CD8-positive, alpha-beta memory T cell (primary cell): ENCODE measurements at places on chromosomes 13 and 19.

DNA sequence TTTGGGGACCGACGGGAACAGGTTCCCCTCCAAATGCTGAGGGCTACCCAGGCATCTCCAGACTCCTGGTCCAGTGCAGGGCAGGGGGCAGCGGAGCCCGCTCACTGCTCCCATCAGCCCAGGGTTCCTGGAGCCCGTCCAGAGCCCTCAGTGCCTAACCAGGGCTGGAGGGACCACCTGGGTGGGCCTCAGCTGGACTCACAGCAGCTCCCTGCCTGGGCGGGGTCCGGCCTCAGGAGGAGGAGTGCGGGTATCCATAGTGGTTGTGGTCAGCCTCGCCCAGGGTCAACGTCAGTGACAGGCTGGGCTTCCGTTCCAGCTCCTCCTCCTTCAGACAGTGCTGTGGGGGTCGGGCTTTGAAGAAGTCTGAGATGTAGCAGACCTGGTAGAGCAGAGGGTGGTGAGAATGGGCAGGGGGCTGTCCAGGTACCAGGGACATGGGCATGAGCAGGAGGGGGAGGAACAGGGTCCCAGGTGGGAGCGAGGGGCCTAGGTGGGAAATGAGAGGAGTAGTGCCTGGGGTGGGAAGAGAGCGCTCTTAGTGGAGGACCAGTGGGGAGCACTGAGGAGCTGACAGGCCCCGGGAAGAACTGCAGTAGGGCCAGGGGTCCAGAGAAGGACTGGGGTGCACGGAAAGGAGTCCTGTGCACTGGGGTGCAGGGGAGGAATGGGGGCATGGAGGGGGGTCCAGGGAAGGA, 9.9 kb downstream of the PLPP2 start:
- H3K27ac ChIP-seq = no peak overlapping the region
- H3K27me3 ChIP-seq = peaks cover 6% of the 10 kb centered on the region
- no peaks in the 10 kb centered on the region for H3K36me3 ChIP-seq

DNA sequence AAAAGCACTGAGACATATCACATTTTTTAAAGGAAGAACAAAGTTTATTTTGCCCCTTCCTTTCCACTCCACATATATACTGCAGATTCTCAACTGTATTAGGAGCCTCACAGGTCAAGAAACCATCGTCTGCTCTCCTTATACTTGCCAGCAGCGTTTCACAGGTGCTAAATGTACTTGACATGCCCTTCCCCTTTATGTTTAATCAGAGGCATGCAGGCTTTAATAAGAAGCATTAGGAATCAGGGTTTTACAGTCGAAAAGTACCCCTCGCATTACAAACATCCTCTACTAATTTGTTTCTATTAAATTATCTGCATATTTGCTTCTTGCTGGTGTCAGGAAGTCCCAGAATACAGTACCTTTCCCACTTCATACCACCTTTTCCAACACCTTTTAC, 3.7 kb upstream of the RAP2A start:
- H3K36me3 ChIP-seq = no peaks in the 10 kb centered on the region
- H3K4me1 ChIP-seq = peaks cover 12% of the 10 kb centered on the region
- H3K4me3 ChIP-seq = no peak overlapping the region
- no peak for DNase-seq

DNA sequence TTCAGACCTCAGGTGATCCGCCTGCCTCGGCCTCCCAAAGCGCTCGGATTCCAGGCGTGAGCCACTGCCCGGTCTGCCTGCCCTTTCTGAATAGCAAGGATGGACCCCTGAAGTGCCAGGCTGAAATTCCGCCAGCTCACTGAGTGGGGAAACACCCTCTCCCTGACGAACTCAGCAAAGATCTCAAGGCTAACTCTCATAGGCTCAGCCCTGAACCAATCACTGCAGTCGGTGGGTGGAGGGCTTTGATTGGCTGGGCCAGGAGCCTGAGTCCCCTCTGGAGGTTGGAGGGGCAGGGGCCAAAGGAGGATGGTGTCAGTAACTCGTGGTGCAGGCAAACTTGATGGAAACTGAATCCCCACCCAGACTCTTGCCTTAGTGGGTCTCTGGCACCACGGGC, 11.2 kb upstream of the COMP start:
- DNase-seq = no peak
- H3K4me3 ChIP-seq = no peak overlapping the region
- no peaks in the 10 kb centered on the region for H3K27me3 ChIP-seq
- H3K4me1 ChIP-seq = no peaks in the 10 kb centered on the region
- H3K36me3 ChIP-seq = no peaks in the 10 kb centered on the region

- no peaks in the 10 kb centered on the region for H3K27me3 ChIP-seq
- H3K36me3 ChIP-seq = no peaks in the 10 kb centered on the region
- no peak overlapping the region for H3K4me3 ChIP-seq
- DNase-seq = no peak
- H3K27ac ChIP-seq = no peak overlapping the region
- H3K4me1 ChIP-seq = peaks cover 15% of the 10 kb centered on the region
These were observed 80.7 kb downstream of the RNASEH2B start for GRCh38 chr13:50990065-50990817.

DNA sequence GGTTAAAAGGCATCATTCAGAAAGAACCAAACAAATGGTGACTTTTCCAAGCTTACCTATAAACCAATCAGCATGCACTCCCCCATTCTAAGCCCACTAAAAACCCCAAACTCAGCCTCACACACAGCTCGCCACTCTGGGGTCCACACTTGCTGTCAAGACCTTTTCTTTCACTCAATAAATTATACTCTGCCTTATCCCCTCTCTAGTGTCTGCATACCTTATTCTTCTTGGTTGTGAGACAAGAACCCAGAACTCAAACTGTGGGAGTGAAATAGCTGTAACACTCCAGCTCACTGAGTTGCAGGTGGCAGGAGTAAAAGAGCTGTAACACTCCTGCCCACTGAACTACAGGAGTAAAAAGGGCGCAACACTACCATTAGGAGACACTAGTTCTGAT, 559.0 kb downstream of the TBC1D4 start:
- no peaks in the 10 kb centered on the region for H3K36me3 ChIP-seq
- H3K4me1 ChIP-seq = no peaks in the 10 kb centered on the region
- H3K4me3 ChIP-seq = no peak overlapping the region

DNA sequence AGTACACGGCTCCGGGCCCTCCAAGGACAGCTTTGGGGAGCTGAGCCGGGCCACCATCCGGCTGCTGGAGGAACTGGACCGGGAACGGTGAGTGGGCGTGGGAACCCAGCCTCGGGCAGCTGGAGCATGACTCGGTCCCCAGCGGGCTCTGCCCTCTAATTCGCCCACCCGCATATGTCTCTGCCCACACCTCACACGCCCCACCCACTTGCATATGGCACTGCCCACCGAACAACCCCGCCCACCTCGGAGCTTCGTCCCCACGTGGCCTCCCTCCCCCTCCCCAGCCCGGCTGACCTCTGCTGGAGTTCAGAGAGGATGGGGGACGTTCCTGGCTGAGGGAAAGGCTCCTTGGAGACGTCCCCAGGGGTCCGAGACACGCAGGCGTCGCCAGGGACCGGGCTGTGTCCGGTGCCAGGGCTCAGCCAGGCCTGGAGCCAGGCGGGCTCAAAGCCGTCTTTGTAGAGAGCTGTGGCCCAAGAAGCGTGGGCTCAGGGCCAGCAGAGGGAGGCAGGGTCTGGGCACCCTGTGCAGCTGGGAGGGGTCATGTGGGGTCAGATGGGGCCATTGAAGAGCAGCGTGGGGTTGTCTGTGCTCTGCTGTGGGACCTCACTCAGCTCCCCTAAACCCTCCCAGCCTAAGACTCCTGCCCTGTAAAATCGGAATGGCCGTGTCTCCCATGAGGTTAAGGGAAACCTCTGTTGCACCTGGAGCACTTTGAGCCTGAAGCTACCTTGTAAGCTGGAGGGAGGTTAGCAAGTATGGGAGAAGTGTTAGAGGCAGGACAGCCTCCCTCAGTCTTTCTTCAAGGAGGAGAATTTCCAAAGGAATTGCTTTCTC, 3.8 kb downstream of the APC2 start:
- H3K36me3 ChIP-seq = no peaks in the 10 kb centered on the region
- H3K27ac ChIP-seq = no peak overlapping the region
- H3K4me3 ChIP-seq = no peak overlapping the region
- peaks cover 12% of the 10 kb centered on the region for H3K4me1 ChIP-seq
- DNase-seq = no peak

DNA sequence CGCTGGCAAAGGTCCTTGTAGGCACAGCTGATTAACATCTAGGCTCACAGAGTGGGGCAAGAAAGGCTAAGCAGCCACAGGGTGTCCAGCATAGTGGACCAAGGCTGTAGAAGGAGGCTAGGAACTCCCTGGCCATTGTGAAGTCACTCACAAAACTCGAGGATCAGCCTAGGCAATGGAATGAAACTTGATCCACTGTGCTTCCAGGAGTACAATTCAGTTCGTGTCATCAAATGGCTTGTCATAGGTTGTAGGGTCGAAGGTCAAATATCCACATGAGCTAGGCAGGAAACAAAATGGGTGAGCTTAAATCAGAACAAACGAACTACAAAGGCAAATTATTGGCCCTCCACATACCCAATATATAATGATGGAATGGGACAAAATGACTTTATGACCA, 4.4 kb upstream of the FAM187B start:
- no peak overlapping the region for H3K27ac ChIP-seq
- H3K4me3 ChIP-seq = no peak overlapping the region
- H3K27me3 ChIP-seq = no peaks in the 10 kb centered on the region
- H3K4me1 ChIP-seq = no peaks in the 10 kb centered on the region
- no peak for DNase-seq

DNA sequence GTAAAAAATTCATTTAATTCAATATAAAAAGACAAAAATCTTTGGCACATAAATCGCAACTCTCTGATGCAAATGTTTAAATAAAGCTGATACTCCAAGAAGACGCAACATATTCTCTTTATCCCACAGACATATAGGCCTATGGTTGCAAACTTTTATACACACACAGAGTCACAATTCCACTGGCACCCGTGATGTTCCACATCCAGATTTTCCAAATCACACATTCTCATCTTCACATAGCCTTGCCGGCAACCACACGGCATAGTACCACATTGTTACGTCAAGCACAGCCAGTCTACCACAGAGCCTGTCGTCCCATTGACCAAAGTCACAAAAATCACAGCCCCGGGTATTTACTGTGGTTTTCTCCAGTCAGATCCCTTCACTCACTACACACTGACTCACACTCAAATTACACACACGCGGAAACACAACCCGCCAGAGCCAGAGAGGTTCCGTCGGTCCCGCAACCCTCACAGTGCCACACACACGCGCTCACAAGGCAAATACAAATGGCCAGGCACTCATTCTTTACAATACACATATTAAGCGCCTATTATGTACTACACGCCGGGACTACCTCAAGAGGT, 546 bp upstream of the ZNF546 start:
- no peaks in the 10 kb centered on the region for H3K27me3 ChIP-seq
- H3K4me1 ChIP-seq = peaks cover 22% of the 10 kb centered on the region
- DNase-seq = peak; percentile 16

DNA sequence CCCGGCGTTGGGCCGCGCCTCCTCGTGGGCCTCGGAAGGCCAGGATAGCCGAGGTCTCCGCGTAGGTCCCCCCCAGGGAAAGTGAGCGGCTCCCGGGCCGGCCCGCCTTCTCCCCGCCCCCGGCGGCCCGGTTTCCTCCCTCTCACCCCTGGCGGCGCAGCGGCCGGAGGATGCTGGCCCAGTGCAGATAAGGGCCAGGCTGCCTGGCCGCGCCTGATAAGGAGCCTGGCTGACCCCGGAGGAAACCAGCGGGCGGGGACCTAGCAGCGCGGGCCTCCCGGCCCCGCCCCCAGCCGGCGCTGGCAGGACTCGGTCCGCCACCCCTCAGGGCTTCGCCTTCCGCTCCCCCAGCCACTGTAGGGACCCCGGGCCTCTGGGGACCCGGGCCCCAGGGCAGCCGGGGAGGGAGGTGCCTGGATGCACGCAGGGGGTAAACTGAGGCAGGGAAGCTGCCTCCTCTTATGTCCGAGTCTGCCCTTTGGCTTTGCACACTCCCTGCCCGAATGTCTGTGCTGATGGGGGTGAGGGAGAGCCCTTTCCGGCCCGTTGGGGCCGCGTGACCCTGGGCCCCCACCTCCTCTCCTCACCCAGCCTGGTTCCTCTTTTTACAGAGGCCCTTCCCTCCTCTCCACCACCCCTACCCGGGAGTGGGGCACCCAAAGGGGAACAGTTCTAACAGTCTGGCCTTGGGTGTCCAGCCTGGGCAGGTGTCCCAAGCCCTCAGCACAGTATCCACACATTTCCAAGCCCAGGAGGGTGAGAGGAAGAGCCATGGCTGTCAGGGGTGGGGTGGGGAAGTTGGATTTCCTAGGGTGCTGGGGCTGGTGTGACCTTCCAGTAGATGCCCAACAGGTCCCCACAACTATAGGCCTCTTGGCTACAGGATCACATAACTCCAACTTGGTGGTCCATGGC, at the start of gene LYL1:
LYL1 (minus strand) TSS at position 193 of the 915 bp plus-strand sequence. CDS start 1,687 bp downstream, outside the sequence.
- peaks cover 64% of the 10 kb centered on the region for H3K4me1 ChIP-seq
- DNase-seq = no peak
- no peaks in the 10 kb centered on the region for H3K36me3 ChIP-seq
- H3K27ac ChIP-seq = peak within 1 kb of the TSS; percentile 88
- no peaks in the 10 kb centered on the region for H3K27me3 ChIP-seq
- H3K4me3 ChIP-seq = peak within 1 kb of the TSS; percentile 70

GRCh38 chr19:2841855-2842574, 740 bp downstream of the ZNF555 start:
- no peaks in the 10 kb centered on the region for H3K27me3 ChIP-seq
- no peaks in the 10 kb centered on the region for H3K36me3 ChIP-seq
- no peak for DNase-seq
- H3K4me3 ChIP-seq = peak overlapping the region; percentile 69

DNA sequence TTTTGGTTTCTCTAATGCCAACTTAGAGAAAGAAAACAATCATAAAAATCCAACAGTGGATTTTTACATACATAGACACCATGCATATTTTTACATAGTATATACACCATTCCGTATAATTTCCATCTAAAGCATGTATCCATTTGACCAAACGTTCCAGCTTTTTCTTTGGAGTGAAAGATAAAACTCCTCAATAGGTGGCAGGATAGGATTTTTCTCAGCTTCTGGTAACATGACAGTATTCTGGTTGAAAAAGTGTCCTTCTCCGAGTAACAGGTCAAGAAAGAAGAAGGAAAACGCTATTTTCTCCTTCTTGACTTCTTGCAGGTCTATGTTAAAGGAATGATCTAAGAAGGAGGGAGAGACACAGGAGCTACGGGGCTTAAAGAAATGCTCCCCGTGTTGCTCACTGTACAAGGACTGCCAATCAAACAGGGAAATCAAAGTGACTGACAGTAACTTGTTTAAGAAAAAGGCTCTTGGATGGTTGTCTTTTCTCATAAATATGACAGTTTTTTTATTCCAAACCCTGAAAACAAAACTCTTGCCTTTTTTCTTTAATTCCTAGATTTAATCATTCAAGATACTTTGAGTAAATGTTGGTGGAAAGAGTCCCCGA, 11.5 kb downstream of the FLT1 start:
- no peaks in the 10 kb centered on the region for H3K4me1 ChIP-seq
- H3K27me3 ChIP-seq = no peaks in the 10 kb centered on the region
- no peak overlapping the region for H3K4me3 ChIP-seq

DNA sequence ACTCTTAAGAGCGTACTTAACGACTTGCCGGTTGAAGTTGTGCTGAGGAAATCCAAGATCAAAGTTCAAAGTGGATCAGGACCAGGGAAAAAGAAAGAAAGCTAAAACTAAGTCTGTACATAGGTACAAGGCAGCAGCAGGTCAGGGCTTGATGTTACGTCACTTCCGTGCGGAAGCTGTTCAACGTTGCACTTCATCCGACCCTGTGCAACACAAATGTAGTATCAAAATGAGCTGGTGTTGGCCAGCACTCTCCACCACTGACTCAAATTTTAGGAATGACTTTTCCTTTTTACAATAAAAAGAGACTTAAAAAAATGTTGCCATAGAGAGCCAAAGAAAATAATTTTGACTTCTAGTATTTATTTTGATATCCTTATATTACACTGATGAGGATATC, 1315.4 kb downstream of the EFNB2 start:
- H3K27ac ChIP-seq = no peak overlapping the region
- no peaks in the 10 kb centered on the region for H3K4me1 ChIP-seq
- H3K4me3 ChIP-seq = no peak overlapping the region
- no peaks in the 10 kb centered on the region for H3K36me3 ChIP-seq
- H3K27me3 ChIP-seq = no peaks in the 10 kb centered on the region
- DNase-seq = no peak
